ENCODE measurements at places on chromosomes 4 and X. TPM values are rescaled to one million over a fixed set of nuclear protein-coding genes. Genes with fewer than 3 reads are reported as not detected.

HEPH gene
- 78.2 TPM for total RNA-seq

TMPRSS11F gene
- total RNA-seq = not detected

FABP2 gene
- not detected for total RNA-seq

MAGEB1 gene
- total RNA-seq = not detected

SLC38A5 gene
- total RNA-seq = 3.5 TPM

NR0B1 gene
- total RNA-seq = not detected

CXorf58 gene
- not detected for total RNA-seq

DNA sequence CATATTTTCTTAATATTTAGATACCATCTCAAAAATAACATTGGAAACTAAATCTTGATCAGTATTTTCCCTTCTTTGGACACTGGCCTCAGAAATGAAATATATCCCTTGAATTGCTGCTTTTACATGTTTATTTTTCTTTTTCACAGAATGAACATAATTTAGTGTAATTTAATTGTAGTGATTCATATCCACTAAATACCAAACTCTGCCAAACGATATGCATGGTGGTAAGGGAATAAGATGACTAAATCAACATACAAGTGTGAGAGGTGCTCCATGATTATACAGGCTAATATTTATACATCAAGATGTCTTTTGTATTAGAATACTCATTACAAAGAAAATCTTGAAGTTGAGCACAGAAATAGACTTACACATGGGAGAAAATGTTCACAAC lies 216.8 kb upstream of the PACRGL start:
- no peak for DNase-seq

DNA sequence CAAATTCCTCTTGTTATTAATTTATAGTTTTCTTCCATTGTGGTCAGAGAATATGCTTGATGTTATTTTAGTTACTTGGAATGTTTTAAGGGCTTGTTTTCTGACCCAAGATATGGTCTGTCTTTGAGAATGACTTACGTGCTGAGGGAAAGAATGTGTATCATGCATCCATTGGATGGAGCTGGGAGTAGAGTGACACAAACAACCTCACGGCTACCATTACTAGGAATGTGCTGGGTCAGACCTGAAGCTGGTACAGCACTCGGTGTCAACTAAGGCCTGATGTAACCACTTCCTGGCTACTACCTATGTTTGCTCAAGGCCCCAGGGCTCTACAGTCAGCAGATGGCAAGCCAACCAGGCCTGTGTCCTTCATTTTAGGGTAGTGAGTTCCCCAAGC lies 257.8 kb downstream of the FAT4 start:
- no peak for DNase-seq

DNA sequence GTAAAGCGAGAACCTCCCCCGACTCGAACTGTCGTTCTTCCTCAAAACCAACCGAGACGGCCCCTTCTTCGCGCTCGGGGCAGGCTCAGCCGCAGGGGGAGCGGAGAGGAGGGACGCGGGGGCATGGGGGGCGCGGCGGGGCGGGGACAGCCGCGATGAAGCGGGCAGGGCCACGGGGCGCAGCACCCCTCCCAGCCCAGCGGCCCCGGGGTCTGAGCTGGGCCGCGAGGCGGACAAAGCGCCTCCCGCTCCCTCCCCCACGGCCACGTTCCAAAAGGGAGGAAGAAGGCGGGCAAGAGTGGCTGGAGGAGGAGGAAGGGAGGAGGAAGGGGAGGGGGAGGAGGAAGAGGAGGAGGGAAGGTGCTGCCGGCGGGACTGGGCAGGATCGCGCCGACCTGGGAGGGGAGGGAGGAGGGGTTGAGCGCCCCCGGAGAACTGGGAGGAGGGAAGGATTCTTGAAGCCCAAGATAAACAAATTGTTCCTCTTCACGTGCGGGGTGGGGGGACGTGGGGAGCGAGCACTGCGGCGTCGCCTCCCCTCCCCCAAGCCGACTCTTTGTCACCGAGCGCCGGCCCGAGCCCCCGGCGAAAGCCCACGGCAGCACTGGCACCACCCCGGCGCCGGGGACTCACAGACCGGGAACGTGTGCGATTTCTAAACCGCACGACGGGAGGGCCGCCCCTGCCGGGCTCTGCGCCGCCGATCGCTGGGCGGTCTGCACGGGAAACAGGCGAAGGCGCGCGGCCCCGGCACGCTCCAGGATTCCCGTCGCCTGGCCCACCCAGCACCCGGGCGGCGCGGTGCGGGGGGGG lies 2.9 kb downstream of the MAML3 start:
- peak; percentile 96 for DNase-seq

DNA sequence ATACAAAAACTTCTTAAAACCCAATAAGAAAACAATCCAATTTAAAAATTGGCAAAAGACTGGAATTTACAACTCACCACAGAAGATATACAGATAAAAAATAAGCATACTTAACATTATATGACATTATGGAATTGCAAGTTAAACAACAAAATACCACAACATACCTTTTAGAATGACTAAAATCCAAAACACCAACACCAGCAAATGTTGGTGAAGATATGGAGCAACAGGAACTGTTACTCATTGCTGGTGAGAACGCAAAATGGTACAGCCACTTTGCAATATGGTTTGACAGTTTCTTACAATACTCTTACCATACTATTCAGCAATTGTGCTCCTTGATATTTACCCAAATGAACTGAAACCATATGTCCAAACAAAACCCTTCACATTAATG lies 112.4 kb downstream of the ADGRL3 start:
- DNase-seq = no peak

DNA sequence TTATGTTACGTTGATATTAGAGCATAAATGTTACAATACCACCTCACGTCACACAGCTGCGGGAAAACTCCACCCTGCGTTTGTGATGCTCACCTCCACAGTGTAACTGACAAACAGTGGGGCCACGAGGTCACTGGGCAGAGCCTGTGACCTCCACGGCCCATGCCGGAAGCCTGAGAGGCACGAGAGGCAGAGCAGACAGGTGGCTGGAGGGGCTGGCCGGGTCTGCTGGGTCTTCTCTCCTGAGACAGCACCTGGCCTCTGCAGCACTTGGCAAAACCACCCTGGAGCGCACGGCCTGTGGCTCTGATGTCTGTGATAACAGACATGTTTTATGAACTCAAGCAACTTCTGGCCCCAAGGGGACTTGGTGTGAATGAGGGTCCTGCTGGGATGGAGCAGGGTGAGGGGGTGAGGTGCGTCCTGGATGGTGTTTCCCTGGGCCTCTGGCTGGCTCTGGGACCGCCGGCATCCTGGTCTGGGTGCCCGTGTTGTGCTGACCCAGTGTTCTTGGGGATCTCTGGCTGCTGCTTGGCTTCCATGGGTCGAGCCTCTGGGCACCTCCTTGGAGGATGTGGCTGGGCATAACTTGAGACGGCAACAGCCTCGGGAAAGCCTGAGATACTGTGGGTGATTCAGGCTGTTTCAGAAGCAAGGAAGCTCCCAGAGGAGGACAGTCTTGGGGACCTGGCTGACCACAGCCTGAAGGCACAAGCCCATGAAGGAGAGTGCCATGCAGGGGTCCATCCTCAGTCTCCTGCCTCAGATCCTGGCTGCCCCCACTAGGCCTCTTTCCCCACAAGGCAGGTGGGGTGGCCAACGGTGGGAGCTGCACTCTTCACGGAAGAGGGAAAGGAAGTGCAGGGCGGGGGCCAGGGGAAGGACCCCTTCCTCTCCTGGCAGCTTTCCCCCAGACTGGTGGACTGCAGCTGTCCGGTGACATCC lies 19.7 kb downstream of the RNF212 start:
- DNase-seq = no peak

DNA sequence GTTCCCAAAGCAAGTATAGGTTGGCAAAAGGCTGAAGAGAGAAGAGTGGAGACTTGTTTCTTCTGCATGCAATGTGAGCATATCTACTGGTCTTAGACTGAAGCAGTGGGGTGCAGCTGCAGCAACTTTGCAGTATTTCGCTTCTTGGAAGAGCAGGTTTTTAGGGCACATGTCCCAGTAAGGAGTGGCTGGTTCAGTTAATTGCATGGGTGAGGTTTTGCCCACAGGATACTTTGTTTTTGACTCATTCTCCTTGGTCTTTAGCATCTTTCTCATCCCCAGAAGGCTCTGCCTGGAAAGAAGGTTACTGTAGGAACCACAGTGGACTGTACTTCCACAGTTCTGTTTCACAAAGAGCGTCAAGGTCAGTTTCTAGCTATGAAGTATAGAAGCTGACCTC lies 68.0 kb upstream of the NR3C2 start:
- DNase-seq = no peak

DNA sequence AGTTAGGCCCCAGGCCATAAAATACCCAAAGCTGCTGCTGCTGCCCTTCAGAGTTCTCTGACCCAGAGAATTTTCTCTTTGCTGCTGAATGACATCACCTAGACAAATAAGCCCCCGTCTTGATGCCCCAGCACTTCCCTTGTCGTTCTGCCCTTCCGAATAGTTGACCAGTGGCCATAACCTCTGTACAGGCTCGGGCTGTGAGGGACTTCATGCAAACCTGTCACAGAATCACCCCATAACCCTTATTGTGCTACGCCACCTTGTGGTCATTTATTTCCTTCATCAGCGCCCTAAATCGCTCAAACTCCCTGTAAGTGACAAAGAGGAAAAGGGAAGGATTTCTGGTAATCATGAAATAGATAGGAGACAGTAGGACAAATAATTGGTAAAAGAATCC lies 18.8 kb downstream of the SPACA5 start:
- no peak for DNase-seq

DNA sequence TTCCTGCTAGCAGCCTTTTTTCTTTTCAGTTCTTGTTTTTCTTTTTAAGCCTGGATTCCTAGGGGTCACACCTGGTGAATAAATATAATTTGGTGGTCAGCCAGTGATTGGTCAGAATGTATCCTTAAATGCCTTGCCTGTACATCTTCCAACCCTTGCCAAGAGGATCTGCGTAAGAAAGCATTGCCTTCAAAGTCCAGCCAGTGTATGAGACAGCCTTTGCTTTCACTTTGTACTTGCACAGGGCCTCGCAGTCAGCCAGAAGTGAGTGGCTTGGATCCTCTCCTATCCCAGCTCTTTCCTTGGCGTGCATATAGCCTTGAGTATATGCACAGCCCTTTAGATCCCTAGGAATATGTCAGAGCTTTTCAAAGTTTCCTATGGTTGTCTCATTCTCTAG lies 22.2 kb downstream of the KANTR start:
- no peak for DNase-seq

DNA sequence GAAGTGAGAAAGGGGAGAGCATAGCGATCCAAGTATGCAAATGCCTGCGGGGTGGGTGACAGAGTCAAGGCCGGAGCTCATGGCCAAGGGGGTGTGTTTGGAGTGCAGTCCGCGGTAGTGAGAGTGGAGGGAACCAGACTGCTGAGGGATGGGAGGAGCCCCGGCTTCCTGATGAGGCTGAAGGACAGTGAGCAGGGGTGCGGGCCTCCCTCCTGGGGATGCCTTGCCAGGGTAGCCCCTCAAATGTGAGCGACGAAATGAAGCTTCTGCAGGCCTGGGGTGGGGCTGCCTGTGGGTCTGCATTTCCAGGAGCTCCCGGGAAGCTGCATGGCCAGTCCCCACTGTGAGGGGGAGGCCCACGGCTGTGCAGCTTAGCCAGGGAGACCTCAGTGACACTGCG lies 45.0 kb downstream of the PSAPL1 start:
- DNase-seq = peak; percentile 56

DNA sequence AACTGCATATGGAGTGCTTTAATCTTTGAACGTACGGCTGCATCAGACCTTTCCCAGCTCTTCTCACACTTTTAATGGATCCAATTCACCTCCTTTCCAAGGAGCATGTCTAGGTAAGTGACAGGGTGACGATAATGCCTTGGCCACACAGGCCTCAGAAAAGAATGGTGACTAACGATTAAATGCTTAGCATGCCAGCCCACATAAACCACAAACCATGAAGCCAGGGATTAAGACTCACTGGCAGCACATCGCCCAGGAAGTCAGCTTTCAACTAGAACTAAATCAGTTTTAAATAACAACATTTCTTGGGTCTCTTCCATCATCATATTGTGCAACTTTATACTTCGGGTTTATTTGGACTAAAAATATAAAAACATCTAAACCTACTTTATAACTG lies 28.7 kb downstream of the INPP4B start:
- no peak for DNase-seq

- DNase-seq = no peak
Observed at GRCh38 chr4:117640836-117641235, 393.4 kb upstream of the NDST3 start.

- DNase-seq = no peak
Observed at GRCh38 chr4:186719925-186720694, 3.5 kb downstream of the FAT1 start.

DNA sequence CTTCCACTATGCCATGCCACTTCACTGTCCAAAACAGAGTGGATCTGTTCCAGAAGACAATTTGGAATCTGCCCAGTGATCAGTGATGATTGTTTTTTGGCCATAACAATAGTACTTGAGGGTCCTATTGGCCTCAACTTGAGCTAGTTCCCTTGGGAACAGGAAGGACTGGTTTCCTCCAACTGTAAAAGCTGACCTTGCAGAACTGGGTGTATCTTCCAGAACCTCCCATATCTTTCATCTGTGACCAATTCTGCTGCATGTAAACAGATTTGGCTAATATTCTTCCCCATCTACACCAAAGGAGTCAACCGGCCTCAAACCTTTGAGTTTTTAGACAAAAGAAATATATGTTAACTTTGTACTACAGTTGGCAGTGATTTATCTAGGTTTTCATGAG lies 165.1 kb upstream of the TRPC5 start:
- no peak for DNase-seq

DNA sequence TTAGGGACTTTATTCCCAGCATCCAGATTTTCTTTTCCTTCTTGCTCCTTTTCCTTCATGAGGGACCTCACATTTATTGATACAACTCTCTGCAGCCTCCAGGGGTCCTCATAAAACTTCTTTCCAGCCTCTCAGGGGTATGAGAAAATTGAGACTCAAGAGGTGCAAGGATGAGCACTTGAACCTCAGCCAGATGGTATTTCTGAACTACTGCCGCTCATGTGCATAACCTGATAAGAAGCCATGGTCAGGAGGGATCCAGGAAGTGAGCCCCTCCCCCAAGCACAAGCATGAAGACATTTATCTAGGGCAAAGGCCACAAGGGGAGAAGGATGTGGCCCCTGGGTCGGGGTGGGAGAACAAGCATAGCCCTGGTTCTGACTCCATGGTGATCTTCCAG lies 73.3 kb downstream of the TSPAN7 start:
- no peak for DNase-seq

DNA sequence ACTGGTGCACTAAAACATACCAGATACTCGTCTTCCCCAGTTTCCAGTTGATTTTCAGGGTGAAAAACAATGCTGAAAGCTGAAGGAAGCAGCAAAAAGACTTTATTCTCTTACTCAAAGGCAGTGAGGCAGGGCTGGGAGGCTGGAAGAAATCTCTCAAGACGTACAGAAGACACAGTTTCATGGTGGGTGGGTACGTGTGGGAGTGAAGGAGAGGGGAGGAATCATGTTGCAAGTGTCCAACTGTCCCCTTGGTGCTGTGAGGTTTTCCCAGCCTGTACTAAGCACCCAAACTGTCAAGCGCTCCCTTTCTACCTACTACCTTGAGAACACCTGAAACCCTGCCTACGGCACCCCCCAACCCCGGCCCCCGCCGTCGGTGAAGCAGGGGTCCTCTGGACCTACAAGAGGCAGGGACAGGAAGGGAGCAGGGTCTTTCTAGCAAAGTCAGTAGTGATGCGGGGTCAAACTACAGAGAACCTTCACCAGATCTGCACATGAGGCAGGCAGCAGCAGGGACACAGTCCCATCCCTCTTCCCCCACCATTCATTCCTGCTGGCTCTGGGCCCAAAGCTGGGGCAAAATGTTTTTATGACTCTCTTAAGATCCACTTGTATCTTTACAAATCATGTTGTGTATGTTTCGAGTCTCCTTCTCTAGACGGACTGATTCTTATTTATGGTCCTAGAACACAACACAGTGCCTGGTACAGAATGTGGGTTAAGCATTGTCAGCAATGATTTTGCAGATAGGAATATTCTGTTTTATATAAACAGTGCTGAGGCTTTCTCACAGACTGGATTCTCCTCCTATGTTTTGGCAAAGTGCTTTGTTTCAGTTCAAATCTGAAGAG lies 2.4 kb upstream of the SETD7 start:
- DNase-seq = peak; percentile 68
